Kidney (tissue), 22 donors: ENCODE measurements at places on chromosomes 4 and X. TPM values are rescaled to one million over a fixed set of nuclear protein-coding genes. Genes with fewer than 3 reads are reported as not detected.

The SPANXN3 gene
- not detected for polyA plus RNA-seq

The HSD17B10 gene
- 255 TPM for polyA plus RNA-seq

The ARHGAP36 gene
- polyA plus RNA-seq, result not detected

The SLC10A3 gene
- polyA plus RNA-seq, result 19.0 TPM

The TLL1 gene
- polyA plus RNA-seq, result 0.28 TPM

The FBXW7 gene
- 5.5 TPM for polyA plus RNA-seq

The FGFBP2 gene
- polyA plus RNA-seq, result not detected

- DNase-seq, result no peak
These were observed 230.2 kb downstream of the EVC2 start for GRCh38 chr4:5478169-5478568.

GRCh38 chrX:131752493-131753198 is 208.8 kb downstream of the OR13H1 start:
- no peak for DNase-seq

DNA sequence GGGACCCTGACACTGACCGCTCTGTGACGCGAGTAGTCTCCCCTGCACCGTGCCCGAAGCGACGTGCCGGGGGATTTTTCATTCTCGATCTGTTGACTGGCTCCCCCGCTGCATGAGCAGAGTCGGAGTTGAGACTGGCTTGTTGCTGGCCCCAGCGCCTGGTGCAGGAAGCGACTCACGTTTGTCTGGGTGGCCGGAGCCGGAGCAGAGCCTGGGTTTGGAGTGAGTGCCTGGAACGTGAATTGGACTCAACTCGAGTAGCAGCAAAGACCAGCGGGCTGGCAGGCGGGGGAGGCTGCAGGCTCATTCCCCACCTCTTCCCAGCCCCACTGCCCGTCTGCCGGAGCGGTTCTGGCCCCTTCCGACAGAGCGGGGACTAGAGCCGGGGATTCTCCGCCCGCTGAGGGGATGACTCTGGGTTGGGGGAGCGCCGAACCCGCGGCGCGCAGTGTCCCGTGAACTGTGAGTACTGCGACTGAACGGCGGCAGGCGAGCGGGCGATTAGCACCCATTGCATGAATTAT is 554 bp downstream of the PCDH7 start:
- DNase-seq, result peak; percentile 73

- no peak for DNase-seq
These were observed 20.1 kb downstream of the STX18 start for GRCh38 chr4:4521731-4522130.

DNA sequence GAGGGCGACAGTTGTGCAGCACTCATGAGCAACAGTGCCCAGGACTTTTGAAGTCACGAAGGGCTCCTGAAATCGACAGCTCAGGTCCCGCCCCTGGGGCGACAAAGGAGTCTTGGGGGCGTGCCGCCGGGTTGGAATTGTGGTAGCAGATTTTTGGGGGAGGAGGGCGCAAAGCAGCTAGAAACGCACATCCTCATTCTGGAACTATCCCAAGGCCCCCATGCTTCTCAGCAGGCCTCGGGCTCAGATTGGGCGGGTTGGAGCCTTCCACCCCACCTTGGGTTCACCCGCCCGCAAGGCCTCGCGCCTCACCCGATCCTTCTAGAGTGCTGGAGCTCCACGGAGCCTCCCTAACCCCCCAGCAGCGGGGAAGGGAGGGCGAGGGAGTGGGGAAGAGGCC is 85.5 kb downstream of the HPRT1 start:
- no peak for DNase-seq

- DNase-seq, result no peak
These were observed 108.2 kb downstream of the PCDH7 start for GRCh38 chr4:30828264-30828926.

- DNase-seq, result no peak
These were observed 278.9 kb upstream of the GATB start for GRCh38 chr4:152039691-152040090.

GRCh38 chrX:84362184-84362838 is 139.9 kb downstream of the HDX start:
- DNase-seq, result no peak

DNA sequence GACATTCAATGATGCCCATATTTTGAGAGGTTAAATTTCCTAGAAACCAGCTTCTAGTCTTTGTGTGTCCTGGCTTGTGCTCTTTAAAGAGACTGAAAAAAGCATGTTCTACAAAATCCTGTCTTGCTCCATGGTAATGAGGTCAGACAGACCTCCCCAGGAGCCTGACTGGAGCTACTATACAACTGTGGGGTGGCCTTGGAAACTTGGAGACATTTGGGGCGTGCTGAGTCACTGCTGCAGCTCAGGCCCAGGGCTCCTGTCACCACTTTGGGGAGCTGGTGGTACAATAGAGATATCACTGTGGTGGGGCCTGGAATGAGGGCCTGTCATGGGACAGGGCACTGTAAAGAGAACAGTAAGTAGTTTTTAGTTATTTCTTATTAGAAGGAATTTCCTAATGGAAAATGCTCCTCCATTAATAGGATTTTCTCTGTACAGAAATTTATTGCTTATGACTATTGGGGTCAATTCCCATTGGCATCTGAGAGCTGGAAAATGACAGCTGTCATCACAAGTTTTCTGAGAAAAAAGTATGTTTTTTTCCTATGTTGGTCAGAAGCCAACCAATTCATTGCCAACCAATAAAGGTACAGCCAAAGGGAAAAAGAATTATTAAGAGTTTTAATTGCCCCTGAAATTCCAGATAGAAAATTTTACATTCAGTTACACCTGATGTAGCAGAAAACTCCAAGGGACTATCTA is 207.4 kb upstream of the JADE1 start:
- no peak for DNase-seq

DNA sequence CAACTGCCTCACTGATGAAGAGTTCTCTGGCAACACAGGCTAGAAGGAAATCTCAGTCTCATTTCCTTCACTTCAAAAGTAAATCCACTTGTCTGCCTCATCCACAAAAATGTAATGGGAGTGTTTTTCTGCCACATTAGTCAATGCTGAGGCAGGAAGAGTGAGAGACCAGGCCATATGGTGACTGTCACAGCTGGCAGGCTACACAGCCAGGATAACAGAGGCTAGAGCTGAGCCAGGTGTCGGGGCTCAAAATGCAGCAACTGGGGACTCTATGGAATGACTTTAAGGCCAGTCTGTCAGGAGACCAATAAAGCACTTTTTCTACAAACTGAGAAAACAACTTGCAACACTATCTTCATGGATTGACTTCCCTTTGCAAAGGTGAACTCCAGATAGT is 204.2 kb downstream of the GPC3 start:
- peak; percentile 50 for DNase-seq

- DNase-seq, result no peak
These were observed 212.0 kb downstream of the COMMD8 start for GRCh38 chr4:47251348-47252135.
